Stimulated activated CD8-positive, alpha-beta memory T cell treated with anti-CD3 and anti-CD28 coated beads, Interleukin-12 subunit alpha, Interleukin-12 subunit beta, amount 100 ng/mL, for 1 hour (primary cell): ENCODE measurements at places on chromosomes 4 and X.

GRCh38 chr4:41408859-41409593 lies 128.9 kb upstream of the LIMCH1 start:
- DNase-seq: no peak

DNA sequence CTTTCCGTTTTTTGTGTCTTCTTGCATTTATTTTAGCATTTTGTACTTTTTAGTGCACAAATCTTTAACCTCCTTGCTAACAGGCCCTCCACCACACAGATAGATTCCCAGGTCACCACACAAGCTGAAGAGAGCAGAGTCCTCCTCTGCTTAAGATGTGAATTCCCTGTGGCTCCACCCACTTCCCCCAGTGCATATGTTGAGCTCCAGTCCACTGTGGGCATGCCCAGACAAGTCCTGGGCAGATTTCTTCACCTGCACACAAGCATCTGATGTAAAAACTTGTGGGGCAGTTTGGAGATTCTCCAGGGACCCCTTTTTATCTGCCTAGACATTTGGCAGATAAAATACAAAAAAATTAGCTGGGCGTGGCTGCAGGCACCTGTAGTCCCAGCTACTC lies 19.8 kb upstream of the PASD1 start:
- no peak for DNase-seq

DNA sequence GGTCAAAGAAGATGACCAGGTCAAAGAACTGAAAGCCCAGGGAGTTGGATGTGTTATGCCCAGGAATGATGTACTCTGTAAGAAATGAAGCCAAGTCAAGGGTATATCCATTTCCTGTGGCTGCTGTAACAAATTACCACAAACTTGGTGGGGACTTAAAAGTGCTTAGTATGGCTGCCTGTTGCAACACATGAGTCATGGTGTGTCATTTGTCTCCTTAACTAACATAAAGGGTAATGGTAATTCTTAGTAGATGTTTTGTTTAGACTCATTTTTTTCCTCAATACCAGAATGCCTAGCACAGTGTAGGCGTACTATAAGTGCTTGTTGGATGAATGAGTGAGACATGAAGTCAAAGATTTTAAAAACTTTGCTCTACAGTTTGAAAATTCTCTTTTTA lies 45.7 kb downstream of the SYTL5 start:
- no peak for DNase-seq

DNA sequence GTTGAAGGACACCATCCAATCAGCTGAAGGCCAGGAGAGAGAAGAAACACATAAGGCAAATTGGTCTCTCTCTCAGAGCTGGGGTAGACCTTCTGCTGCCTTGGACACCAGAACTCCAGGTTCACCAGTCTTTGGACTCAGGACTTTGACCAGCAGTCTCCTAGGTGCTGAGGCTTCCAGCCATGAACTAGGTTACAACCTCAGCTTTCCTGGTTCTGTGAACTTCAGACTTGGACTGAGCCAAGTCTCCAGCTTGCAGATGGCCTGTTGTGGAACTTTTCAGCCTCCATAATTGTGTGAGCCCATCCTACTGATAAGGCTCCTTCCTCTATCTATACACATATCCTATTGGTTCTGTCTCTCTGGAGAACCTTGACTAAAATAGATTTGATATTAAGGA lies 20.6 kb upstream of the BBS12 start:
- DNase-seq: no peak

DNA sequence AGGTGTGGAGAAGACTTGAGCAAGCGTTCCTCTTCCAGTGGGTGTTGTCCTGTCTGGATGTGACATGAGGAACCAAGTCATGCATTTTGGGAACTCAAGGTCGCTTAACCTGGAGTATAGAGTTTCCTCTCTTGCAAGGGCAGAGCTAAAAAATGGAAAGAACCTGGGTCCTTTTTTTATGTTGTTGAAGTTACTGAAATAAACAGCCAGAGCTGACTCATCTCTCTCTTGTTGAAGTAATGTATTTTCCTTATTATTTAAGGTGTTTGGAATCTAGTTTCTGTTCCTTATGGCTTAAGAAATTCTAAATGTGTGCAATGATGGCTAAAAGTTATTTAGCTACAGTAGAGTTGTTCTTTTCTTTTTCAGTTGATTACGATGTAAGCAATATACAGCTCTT lies 314.5 kb downstream of the CAMK2D start:
- DNase-seq: no peak

- no peak for DNase-seq
These were observed 190.7 kb downstream of the OR13H1 start for GRCh38 chrX:131734621-131735020.

DNA sequence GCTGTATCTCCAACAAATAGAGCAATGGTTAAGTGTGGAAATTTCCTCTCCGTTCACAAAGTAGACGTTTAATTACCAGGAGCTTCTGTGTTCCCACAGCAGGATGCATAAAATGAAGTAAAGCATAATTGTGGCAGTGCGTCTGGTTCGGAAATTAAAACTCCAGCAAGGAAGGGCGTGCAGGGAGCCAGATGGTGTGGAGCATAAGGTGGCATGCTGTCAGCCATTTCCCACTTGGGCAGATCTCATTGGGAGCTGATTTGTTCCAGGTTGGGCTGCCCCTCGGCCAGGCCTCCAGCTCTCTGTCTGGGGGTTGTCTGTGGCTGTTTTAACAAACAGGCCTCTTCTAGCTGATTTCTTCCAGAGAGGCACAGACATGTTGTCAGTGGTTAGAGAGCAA lies 182.1 kb upstream of the CLNK start:
- no peak for DNase-seq

DNA sequence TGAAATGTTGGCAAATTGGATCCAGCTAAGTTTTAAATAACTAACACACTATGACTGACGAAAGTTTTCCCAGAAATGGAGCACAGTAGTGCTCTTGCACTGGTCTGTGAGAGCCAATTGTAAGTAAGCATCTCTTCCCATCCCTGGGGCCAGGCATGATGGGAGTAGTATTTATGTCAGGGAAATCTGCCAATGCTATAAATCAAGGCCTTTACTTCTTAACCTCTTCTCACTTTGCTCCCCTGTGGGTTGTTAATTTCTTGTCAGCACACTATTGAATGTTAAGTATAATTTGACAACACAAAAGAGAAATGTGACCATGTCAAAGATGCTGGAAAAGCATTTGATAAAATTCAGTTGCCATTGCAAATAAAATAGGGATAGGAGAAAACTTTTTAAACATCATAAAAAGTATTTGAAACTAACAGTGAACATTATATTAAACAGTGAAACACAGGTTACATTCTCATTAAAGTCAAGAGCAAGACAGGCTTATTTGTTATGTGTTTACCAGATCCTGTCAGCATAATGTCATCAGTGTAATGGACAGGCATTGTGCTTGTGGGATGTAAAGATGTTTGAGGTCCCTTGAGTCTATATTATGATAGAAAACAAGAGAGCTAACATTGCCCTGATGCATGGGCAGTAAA lies 5.0 kb downstream of the F8A1 start:
- no peak for DNase-seq

DNA sequence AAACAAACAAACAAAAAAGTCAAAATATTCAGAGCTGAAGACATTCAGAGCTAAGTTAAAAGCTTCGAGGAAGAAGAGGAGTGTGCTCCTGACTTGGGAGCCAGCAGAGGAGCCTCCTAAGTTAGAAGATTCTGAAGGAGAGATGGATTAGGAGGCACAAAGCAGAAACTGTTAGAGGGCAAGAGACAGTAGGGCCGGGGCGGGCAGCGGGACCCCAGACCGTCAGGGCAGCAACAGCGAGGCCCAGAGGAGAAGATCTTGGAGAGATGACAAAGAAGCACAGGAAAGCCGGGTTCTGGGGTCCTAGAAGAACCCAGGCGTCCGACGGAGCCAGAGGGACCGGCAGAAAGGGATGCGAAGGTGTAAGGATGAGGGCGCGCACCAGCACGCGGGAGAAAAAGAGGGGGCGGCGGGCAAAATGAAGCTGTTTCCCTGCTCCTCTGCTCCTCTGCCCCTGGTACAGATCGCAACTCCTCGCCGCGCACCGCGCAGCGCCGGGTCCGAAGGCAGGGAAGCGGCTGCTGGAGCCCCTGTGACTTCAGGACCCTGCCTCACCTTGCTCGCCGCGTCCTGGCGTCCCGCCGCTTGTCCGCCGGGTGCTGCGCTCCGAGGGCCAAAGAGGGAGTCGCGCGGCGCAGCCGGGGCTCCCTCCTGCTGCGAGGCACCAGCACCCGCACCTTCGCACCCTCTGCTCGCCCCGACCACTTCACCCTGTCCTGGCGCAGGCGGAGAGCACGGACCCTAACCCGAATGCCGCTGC lies 477 bp downstream of the KLHL13 start:
- no peak for DNase-seq

DNA sequence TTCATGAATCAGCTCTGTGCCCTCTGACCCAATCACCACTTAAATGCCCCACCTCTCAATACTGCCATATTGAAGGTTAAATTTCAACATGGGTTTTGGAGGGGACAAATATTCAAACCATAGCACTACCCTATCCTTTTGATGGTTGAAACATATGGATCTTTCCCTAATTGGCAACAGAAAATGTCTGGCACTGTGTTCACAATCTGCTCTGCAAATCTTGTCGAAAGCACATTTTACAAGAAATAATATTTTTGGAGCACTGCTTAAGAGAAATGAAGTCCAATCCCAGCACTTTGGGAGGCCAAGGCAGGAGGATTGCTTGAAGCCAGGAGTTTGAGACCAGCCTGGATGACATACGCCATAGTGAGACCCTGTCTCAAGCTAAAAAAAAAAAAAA lies 130.6 kb upstream of the FAM9C start:
- no peak for DNase-seq

GRCh38 chrX:38474543-38474942 lies 86.8 kb upstream of the TSPAN7 start:
- no peak for DNase-seq

DNA sequence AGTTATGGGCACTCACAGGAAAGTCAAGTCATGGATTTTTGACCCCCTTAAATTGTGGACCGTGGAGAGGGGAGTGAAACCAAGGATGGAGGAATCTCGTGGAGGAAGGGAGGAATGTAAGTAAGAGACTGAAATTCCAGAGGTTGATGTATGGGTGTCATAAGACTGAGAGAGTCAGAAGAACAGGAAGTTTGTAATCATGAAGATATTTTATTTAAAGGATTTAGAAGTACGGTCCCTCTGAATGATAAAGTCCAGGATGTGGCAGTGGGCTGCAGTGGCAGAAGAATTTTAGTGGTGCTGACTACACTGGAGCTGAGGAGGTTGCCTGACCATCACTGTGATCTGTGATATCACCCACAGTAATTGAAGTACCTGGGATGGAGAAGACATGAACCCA lies 57.8 kb downstream of the DCLK2 start:
- no peak for DNase-seq

GRCh38 chr4:174629265-174629664 lies 107.0 kb upstream of the HPGD start:
- DNase-seq: no peak

- DNase-seq: no peak
These were observed 20.6 kb downstream of the GALNT7 start for GRCh38 chr4:173189117-173189693.

DNA sequence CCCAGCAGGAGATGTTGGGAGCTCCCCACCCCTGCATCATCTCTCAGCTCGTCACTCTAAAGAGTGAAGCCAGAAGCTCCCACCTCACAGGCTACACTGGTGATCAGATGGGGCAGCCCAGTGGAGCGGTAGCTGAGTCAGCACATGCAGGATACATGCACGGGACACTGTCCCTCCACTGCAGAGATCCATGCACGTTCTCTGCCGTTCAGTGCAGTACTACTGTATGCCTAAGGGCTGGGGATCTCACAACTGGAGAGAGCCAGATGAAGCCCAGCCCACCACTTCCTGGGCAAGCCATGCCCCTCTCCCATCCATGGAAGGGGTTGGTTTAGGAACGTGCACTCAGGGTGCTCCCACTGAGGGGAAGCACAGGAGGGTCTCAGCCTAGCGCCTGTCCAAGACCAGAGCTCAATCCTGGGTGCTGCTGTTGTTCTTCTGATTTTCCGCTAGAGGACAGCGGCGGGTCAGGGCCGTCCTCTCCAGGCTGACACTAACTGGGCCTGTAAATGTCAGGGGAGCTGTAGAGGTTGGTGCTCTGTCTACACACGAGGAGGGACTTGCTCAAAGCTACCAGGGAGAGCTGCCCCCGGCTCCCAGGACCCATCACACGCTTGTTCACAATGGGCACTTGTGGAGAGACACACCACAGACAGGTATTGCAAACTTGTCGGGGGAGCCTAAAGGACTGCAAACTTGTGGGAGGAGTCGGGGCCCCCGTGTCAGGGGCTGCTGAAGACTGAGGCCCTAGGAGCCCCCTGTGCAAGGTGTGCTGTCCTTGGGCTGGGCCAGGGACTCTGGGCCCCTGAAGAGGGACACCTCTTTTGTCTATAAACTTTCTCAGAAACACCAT lies 18.2 kb upstream of the ABLIM2 start:
- DNase-seq: no peak

GRCh38 chr4:25089051-25089763 lies 58.5 kb upstream of the LGI2 start:
- no peak for DNase-seq

- DNase-seq: no peak
These were observed 13.9 kb upstream of the BEX4 start for GRCh38 chrX:103201041-103201440.

DNA sequence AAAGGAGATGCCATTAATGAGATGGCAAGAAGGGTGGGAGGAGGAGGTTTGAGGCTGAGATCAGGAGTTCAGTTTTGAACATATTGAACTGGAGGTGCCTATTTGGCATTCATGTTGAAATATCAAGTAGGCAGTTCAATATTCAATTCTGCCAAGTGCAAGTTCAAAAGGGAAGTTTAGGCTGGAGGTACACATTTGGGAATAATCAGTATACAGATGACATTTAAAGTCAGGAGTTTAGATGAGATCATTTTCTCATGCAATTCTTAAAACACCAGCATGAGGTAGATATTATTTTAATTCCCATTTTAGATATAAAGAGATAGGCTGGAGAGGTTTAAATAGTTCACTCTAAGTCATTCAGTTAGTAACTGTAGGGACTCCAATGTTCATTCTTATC lies 26.1 kb downstream of the COQ2 start:
- DNase-seq: no peak

DNA sequence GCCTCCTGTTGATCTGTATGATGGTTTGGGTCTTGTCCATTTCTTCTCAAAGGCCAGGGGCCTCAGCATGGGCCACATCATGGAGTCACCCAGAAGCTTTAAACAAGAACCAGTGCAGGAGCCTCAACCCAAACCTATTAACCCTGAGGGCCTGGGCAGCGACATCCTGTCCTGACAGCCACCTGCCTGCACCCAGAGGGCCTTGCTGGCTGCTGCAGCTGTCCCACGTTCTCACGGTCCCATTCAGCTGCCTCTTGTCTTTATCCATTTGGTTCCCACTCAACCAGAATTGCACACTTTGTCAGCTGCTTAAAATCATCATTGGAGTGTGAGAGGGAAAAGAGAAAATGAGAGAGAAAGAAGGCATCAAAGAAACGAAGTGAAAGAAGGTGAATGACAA lies 21.6 kb downstream of the C4orf50 start:
- no peak for DNase-seq
